Activated CD4-positive, alpha-beta T cell treated with anti-CD3 and anti-CD28 coated beads, Interleukin-2, amount 50 U/mL, for 48 hours (primary cell): ENCODE measurements at places on chromosomes 1 and 21.

DNA sequence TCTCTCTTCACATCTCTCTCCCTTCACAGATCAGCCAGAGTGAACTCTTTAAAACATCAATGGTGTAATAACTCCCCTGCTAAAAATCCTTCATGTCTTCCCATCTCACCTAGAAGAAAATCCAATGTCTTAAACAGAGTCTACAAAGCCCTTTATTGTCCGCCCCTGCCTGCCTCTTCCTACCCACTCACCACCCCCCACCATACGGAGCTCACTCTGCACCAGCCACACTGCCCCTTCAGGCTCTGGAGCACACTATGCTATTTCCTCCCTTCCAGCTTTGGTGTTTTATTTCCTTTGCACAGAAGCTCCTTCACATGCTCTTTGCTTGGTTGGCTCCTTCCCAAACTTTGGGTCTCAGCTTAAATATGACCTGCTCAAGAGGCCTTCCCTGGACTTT lies 10.2 kb downstream of the CAMK1G start:
- no peak for DNase-seq

- DNase-seq: no peak
Observed at GRCh38 chr21:37551331-37551992, 184.9 kb downstream of the DYRK1A start.

- DNase-seq: no peak
Observed at GRCh38 chr1:85943945-85944344, 212.6 kb downstream of the COL24A1 start.

DNA sequence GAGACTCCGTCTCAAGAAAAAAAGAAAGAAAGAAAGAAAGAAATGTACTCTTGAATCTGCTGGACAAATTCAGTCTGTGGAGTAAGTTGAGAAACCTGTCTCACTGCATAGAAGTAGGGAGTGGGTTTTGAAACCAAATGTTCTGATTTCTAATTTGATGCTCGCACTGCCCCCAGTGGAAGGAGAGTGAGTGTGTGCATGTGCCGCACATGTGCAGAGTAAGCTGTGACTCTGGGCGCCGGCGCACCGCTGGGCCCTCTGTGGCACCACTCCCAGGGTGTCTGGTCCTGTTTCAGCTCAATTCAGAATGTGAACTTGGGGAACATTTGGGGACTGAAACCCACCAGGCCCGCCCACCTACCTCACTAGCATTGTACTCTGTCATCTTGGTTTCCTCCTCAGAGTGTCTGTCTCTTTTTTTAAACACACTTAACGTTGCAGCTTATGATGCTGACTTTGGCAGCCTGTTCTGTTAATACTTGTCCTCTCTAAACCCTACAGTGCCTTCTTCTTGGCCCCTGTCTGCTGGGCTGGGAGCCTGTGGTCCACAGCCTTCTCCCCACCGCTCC lies 104.6 kb downstream of the CACNA1E start:
- DNase-seq: no peak

- DNase-seq: no peak
Observed at GRCh38 chr1:230277201-230278025, 148.7 kb downstream of the PGBD5 start.

- DNase-seq: no peak
Observed at GRCh38 chr1:178644308-178645120, 80.5 kb upstream of the RALGPS2 start.

- no peak for DNase-seq
Observed at GRCh38 chr1:85033221-85033620, 15.1 kb downstream of the MCOLN3 start.

DNA sequence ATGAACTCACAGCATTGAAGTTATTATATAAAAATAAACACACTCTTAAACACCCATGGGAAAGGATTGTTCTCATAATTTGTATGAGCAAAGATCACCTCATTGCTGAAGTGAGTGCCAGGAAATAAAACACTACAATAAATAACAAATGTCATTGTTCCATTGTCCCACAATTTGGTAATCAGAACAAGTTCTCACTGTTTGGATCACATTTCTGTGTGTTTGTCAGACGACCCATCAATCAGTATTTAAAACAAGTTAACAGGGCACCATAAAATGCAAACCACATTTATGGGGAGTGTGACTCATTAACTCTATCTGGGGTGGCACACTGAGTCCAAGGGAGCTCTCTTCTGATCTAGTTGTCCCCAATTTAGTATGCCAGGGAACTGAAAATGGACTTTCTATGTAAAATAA lies 124.5 kb downstream of the PTPRC start:
- DNase-seq: no peak

GRCh38 chr21:33391656-33392055 lies 11.6 kb upstream of the IFNGR2 start:
- DNase-seq: no peak

- no peak for DNase-seq
Observed at GRCh38 chr1:168792592-168793125, 63.7 kb upstream of the DPT start.

DNA sequence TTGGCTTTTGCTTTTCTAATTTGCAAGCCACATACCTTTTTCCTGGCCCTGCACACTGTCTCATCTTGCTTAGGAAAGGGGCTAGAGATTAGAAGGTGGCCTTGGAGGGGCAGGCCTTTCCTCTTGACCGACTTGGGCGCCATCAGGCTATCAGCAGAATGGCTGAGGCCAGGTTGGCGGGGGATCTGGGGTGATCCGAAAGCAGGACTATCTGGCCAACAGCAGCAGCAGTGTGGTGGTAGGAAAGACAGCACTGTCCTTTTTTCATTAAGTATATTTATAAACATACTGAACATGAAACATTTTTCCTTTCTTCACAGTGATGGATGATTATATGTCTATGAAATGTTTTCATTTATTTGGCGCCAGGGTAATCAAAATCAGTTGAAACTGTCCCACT lies 23.5 kb upstream of the RUNX1 start:
- DNase-seq: no peak

DNA sequence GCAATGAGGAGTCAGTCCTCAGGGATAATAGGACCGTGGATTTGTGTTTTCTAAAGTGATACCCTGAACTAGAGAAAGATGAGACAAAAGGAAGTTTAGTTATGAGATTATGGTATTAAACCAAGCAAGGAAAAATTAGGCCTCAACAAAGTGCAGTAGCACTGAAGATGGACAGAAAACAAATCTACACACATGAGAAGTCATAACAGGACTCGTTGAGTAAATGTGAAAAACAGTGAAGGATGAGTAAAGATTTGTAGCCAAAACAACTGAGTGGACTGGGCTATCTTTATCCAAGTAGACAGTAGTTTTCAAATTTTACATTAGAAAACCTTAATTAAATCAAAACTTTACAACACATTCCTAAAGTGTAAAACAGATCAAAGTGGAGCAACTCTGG lies 15.0 kb downstream of the EPRS1 start:
- DNase-seq: no peak

- DNase-seq: no peak
Observed at GRCh38 chr1:89453123-89453972, 71.3 kb upstream of the LRRC8B start.

DNA sequence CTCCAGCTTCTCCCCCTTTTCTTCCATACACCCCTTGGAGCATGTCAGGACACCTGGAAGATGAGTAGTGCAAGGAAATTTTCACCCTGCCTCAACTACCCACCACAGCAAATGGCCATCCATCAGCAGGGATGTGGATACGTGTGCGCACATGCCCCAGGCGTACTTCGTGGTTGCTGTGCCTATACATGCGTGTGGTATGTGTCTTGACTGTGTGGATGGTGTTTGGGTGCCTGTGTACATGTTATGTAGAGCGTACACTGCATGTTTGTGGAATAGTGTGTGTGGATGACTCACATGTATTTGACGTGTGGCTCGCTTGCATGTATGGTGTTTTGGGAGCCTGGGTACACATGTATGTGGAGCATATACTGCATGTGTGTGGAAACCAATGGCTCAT lies 158.5 kb downstream of the RRAGC start:
- no peak for DNase-seq
